Fibroblast of the aortic adventitia (primary cell): ENCODE measurements at places on chromosomes 16 and 17. TPM values are rescaled to one million over a fixed set of nuclear protein-coding genes. Genes with fewer than 3 reads are reported as not detected.

DNA sequence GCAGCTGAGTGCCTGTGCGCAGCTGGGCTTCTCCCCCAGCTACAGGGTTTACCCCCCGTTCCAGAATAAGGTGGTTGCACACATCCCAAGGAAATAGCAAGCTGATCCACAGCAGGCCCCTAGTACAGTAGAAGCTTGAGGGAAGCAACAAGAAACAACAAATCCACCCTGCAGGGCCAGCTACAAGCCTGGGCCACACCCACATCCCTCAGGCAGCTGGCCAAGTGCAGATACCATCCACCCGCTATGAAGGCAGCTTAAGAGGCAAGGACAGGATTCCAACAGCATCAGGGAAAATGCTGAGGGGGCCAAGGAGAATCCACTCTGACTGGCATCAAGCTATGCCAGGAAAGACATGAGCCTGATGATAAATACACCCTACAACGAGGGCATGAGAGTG is 66.9 kb upstream of the RCVRN start:
- peak; percentile 55 for DNase-seq

- peak; percentile 81 for DNase-seq
Observed at GRCh38 chr17:8922451-8922850, 43.1 kb downstream of the PIK3R5 start.

DNA sequence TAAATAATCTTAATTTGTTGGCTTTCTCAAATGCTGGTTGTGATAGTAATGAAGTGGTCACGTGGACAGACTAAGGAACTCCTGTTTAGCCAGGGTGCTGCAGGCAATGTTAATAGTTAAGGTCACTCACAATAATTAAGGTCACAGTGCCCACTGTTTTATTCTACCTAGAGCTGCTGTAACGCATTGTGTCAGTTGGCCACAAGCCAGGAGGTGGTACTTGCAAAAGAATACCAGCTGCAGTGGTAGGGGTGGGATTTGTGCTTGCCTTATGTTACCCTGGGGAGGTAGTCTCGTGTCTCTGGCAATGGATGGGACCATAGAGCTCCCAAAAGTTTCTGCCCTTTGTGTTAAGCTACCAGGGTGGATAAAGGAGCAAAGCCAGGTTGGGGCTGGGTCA is 969.1 kb upstream of the CDH8 start:
- no peak for DNase-seq

GRCh38 chr17:60559995-60560859 is 34.2 kb upstream of the APPBP2 start:
- no peak for DNase-seq

DNA sequence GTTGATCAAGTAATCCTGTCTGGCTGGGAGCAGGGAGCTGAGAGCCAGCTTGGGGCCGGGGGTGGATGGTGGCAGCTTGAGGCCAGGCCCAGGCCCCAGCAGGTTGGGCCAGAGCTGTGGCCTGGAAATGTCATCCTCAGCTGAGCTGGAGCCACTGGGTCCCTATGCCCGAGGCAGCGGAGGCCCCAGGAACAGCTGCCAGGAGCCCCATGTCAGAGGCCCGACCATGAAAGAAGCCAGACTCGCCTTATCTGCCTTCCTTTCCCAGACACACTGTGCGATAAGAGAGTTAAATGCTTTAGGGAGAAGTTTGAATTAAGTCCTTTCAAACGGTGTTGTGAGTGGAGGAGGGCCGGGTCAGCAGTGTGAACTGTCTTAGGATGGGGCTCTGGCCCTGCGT is 3.5 kb downstream of the SMTNL2 start:
- DNase-seq, result no peak

DNA sequence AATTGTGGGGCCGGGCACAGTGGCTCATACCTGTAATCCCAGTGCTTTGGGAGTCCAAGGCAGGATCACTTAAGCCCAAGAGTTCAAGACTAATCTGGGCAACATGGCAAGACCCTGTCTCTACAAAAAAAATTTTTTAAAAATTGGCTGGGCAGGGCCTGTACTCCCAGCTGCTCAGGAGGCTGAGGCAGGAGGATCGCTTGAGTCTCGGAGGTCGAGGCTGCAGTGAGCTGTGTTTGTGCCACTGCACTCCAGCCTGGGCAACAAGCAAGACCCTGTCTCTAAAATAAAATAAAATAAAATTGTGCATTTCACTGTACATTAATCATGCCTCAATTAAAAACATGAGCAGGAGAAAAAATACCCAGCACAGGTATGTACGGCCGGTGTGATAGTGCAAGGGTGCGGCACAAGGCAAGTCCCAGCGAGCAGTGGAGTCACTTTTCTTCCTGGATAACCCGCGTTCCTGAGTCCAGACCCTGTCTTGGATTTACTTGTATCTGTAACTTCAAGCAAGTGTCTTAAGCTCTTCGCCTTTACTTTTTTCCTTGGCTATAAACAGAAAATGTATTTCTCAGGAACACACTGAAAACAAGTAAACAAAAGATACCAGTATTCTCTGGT is 11.4 kb downstream of the ZDHHC7 start:
- no peak for DNase-seq

GRCh38 chr17:51325471-51325870 is 65.1 kb downstream of the UTP18 start:
- no peak for DNase-seq

DNA sequence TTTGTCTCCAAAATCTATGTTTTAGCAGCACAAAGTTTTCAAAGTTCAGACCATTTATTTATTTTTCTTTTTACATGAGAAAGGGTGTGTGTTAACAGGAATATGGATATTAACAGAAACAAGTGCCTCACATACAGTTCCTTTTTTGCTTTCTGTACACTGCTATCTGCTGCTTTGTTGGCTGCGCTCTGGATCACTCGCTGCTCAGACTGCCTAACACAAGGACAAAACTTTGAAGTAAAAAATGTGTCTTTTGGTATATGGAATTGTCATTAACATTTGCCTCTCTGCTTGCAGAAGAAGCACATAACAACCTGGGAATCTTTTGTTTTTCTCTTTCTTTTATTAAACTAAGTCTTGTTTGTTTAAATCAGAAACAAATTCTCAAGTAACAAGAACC is 262.8 kb downstream of the ZFHX3 start:
- no peak for DNase-seq

DNA sequence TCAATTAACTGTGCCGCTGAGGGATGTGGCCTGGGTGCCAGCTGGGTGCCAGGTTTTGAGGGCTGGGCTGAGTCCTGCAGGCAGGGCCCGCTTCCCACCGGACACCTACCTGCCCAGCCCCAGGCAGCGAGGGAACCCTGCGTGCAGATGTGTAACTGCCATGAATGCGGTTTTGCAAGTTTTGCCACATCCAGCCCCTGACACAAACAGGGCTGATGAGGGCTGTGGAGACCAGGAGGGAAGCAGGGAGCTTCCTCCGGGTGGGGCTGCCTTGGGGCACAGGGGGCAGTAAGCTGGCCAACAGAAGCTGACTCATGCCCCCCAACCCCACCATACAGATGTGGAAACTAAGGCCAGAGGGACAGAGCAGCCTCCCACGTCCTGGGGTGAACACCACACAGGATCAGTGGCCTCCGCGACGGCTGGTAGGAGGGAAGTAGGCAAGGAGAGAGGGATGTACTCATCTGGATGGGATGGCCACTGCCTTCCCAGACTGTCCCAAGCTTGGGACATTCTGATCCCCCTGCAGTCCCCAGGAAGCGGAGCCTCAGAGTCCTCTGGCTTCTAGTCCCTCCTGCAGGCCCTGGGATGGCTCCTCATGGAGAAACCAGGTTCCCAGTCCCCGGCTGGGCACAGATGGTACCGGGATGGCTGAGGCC is 1.6 kb downstream of the UBALD1 start:
- peak; percentile 7 for DNase-seq

DNA sequence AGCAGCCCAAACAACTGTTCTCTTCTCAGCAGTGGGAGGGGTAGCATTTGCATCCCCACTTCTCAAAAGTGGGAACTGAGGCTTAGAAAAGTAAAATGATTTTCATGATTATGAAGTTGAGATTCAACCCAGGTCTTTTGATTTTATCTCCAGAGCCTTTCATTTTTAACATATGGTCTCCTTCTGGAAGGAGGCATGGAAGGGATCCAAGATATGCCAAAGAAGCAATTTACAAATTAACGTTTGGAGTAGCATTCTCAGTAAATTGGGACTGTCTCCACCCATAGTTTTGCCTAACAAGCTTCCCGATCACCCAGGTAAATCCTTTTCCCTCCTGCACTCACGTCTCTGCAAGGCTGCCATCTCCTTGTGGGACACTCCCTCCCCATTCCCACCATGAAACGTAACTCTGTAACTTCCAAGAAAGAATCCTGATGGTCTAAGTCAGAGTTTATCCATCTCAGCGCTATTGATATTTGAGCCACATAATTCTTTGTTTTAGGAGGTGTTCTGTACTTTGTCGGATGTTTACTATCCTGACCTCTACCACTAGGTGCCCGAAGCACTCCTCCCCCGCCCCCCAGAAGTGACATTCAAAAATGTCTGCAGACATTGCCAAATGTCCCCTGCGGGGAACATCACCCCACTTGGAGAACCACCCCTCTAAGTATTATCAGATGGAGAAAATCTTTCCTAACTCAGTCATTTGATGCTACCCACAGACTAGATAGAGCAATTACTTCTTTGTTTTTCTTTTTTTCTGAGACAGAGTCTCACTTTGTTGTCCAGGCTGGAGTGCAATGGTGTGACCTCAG is 32.9 kb upstream of the NFAT5 start:
- no peak for DNase-seq

DNA sequence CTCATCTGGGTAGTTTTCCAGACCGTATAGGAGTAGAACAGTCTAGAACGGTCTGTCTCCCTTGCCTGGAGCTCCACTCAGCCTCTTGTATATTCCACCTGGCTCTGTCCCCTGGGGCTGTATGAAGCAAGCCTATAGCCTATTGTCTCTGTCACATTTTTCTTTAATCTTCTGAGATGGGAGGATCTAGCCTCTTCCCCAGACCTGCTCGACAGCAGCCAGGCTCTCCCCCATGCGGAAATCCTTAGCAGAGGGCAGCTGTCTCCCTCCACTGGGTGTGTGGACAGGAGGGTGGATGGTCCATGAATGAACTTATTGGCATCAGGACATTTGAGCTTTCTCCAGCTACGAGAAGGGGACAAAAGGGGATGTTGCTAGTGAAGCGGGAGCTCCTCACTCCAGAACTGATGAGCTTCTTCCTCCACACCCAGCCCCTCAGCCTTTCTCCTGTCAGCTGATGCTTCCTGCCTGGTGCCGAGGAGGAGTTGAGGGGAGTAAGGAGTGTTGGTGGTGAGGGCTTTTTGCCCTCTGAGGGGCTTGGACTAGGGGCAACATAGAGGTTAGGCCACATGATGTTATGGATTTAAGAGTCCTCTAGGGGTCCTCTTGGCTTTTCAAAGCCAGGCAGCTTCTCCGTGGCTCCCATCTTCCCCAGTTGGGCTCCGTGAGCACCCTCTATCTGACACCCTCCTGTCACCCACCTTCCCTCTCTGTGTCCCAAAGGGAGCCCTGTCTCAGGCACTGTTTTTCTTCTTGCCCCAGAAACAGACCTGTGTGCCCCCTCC is 28.0 kb downstream of the ARHGAP23 start:
- no peak for DNase-seq

Gene CDH8
- 1.6 TPM in 1 of 2 replicates, not detected in the other for total RNA-seq

Gene SLC16A11
- 0.27 and 2.4 TPM in 2 replicates for total RNA-seq

Gene NPIPA3
- 0.54 TPM in 1 of 2 replicates, not detected in the other for total RNA-seq

Gene MC1R
- total RNA-seq, result 5.2 and 8.1 TPM in 2 replicates

Gene MRPS23
- 19.5 and 20.1 TPM in 2 replicates for total RNA-seq

Gene RIPOR1
- total RNA-seq, result 29.3 and 64.7 TPM in 2 replicates

Gene KRTAP1-5
- 1.4 TPM in 1 of 2 replicates, not detected in the other for total RNA-seq

Gene CES3
- total RNA-seq, result 0.54 TPM in 1 of 2 replicates, not detected in the other

Gene APOH
- not detected in 2 replicates for total RNA-seq

Gene HSD17B1
- 0.99 and 4.7 TPM in 2 replicates for total RNA-seq
